ENCODE measurements at places on chromosomes 7 and 10. TPM values are rescaled to one million over a fixed set of nuclear protein-coding genes. Genes with fewer than 3 reads are reported as not detected.

The VIPR2 gene
- 0.06 TPM for total RNA-seq

The TAS2R3 gene
- total RNA-seq, result not detected

The NUDCD3 gene
- total RNA-seq, result 58.9 TPM

The VWA2 gene
- total RNA-seq, result 0.05 TPM

The FEZF1 gene
- total RNA-seq, result not detected

The PDK4 gene
- 25.7 TPM for total RNA-seq

The FGFBP3 gene
- total RNA-seq, result 2.5 TPM

The TEX47 gene
- not detected for total RNA-seq

The LMTK2 gene
- total RNA-seq, result 9.5 TPM

The CTNNA3 gene
- total RNA-seq, result not detected

The MOGAT3 gene
- not detected for total RNA-seq

The NEUROD6 gene
- total RNA-seq, result not detected

The IKZF1 gene
- total RNA-seq, result not detected

The ANKRD1 gene
- total RNA-seq, result 43.9 TPM

The SEPHS1 gene
- total RNA-seq, result 84.0 TPM

The BET1 gene
- total RNA-seq, result 21.3 TPM

The SKIDA1 gene
- total RNA-seq, result 0.74 TPM

The NPSR1 gene
- not detected for total RNA-seq

The SEMA4G gene
- 8.4 TPM for total RNA-seq

The KCNMA1 gene
- total RNA-seq, result 43.5 TPM

The STK31 gene
- total RNA-seq, result 0.71 TPM

The HTR5A gene
- total RNA-seq, result not detected

The CLDN3 gene
- 3.6 TPM for total RNA-seq

The LRIT1 gene
- total RNA-seq, result not detected

The OR2A5 gene
- not detected for total RNA-seq

The ANKRD22 gene
- 0.31 TPM for total RNA-seq

The TLX1 gene
- total RNA-seq, result not detected

The CDK1 gene
- total RNA-seq, result 105 TPM

The AMZ1 gene
- not detected for total RNA-seq

The TTYH3 gene
- 45.9 TPM for total RNA-seq
